ENCODE measurements at places on chromosomes 2 and 18.

- DNase-seq = no peak
Measured at GRCh38 chr2:229712136-229712535, 2.2 kb downstream of the DNER start.

DNA sequence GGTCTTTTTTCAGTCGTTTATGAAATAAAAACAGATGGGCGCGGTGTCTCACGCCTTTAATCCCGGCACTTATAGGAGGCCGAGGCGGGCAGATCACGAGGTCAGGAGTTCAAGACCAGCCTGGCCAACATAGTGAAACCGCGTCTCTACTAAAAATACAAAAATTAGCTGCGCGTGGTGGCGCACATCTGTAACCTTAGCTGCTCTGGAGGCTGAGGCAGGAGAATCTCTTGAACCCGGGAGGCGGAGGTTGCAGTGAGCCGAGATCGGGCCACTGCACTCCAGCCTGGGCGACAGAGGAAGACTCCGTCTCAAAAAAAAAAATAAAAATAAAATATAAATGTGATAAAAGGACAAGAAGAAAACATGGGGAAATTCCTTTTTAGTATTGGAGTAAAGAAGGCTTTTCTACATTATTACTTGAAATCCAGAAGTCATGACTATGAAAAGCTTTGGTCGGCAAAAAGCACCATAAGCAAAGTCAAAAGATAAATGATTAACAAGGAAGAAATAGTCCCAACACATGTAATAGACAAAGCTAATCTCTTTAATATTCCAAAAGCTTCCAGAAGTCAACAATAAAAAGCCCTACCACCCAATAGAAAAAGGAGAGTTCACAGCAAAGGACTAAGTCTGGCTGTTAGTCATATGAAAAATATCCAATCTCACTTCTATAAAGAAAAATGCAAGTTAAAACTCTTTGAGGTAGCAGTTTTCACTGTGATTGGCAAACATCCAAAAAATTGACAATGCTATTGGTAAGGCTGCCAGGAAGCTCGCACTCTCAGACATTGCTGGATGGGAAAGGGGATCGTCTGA, 1.4 kb upstream of the FAM168B start:
- no peak for DNase-seq

DNA sequence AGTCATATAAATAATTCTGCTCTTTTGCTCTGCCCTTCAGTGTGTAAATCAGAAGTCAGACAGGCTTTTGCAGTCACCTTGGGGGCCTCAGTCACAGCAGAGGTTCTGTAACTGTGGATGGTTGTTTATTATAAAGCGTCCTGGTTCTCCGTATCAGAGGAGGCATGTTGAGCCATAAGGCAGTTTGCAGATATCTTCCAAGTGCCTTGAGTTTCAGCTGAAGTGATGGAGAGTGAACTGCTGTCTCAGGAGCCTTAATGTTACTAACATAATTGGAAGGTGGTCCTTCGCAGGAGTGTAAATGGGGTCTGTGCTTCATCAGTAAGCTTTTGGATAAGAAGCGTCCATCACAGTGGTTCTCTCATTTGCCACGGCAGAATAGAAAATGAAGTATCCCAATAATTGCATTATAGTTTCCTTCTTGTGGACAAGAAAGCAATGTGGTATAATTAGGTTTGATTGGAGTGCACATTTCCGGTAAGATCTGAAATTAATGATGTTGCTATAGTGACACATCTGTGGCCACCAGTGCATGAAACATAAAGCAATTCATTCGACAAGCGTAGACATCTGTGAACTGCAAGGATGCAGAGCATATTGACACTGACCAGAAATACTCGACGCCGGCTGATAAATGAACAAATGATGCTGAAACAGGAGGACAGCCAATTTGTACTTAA, 112.5 kb upstream of the NFATC1 start:
- no peak for DNase-seq

DNA sequence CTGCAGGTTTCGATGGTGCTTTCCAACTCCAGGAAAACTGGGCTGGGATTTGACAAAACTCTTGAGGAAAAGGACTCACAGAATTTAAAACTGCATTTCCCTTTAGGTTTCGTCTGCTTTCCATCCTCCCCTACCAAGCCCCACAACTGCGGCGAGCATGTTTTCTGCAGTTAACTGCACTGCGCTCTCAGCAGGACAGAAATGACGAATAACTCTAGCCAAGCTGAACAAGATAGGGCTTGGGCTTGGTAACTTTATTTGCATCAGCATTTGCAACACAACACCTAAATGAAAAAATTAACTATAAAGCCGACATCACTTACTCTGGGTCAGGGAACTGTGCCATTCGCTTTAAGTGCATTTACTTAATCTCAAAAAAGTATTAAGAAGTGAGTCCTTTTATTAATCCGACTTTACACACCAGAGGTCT, 669 bp upstream of the PIKFYVE start:
- no peak for DNase-seq

DNA sequence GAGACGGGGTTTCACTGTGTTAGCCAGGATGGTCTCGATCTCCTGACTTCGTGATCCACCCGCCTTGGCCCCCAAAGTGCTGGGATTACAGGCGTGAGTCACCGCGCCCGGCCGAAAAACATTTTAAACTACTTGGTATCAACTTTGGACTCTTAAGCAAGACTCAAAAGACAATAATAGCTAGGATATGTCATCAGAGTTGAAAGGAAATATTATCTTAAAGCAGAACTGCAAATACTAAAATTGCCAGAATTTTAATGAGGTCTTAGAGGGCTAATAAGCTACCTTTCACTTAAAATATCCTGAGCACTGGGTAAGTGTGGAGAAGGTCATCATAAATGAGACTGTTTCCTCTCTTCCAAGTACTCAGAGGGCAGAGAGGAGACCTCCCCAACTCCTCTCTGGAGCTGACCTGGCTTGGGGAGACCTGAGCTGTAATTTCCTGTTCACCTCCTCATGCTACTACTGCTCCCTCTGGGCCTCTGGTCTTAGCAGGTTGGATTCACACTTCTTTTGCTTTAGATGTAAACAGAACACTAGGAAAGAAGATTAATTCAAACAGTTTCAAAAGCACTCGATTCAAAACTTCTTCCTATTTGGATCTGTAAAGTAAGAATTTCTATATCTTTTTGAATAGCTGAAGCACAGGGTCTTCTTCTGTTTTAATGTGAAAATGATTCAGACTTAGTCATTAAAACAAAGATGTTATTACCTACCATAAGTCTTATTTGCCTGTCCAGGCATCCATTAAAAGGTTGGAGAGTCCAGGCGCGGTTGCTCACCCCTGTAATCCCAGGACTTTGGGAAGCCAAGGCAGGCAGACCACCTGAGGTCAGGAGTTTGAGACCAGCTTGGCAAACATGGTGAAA, 16.5 kb downstream of the CNRIP1 start:
- DNase-seq = no peak

- no peak for DNase-seq
Measured at GRCh38 chr2:70062270-70062669, 25.0 kb upstream of the PCBP1 start.

GRCh38 chr2:199922856-199923255, 11.8 kb downstream of the C2orf69 start:
- no peak for DNase-seq

DNA sequence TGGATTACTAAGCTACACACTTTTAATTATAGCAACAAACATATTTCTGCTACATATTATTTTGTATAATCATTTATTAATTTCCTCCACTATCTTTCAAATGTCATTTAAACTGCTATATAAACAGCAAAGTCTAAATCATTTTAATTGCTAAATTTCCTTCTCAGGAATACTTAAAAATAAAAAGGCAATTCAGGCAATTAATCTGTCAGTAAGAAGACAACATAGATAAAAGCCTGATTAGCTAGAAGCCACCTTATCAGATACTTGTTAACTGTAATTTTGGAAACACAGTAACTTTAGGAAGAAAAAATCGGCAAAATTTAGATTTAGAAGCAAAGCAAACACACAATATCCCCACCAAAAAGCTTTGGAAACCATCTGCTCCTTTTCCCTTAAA, 188.2 kb upstream of the ZNF804A start:
- no peak for DNase-seq

DNA sequence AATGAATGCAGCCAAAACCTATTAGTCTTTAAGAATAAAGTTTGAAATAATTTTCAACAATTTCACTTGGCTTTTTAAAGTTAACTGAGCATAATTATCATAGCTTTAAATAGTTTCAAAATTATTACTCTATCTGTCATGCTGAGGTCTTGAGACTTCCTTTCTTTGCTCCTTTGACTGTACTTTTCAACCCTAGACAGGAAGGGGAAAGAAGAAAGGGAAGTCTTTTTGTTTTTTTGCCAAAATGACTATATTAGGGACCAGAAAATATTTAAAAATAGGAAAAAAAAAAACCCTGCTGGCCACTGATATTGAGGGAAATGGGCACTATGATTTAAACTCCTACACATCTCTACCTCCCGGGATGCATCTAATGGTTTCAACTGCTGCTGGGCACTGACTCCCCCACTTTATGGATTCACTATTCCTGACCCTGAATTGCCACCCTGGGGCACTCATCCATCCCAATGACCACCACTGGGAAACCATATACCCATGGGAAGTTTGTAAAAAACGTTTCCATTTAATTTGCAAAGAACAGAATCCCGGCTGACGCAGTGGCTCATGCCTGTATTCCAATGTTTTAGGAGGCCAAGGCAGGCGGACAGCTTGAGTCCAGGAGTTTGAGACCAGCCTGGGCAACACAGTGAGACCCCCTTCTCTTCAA, 50.5 kb downstream of the GAREM1 start:
- DNase-seq = no peak

DNA sequence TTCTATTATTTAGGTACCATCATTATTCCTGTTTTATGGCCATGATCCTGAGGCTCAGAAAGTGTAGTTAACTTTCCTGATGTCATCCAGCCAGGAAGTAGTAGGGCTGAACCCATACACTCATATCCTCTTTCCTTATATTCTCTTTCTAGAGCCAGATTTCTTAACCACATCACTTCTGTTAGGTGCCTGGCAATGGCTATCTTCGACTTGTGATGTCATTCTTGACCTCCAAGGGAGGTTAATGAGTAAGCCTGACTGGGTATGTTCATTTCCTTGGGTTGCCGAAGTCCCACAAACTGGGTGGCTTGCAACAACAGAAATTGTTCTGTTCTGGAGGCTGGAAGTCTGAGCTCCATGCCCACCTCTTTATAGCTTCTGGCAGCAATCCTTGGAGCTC, 43.4 kb downstream of the ITGB6 start:
- no peak for DNase-seq

DNA sequence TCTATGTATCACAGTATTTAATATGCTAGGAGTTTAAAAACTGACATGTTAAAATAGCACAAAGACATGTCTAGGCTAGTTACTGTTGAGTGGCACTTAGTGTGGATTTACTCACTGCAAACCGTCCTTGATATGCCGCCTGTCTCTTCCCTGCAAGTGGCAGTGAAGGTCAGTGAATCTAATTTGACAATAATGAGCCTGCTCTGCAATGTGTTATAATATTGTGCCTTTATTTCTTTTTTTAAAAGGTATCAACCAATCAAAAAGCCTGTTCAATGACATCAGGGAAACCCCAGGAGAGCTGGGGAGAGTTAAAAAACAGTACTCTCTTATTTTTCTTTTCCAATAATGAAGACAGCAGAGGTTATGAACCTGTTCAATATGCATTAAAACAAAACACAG, 384.1 kb downstream of the ERBB4 start:
- no peak for DNase-seq

DNA sequence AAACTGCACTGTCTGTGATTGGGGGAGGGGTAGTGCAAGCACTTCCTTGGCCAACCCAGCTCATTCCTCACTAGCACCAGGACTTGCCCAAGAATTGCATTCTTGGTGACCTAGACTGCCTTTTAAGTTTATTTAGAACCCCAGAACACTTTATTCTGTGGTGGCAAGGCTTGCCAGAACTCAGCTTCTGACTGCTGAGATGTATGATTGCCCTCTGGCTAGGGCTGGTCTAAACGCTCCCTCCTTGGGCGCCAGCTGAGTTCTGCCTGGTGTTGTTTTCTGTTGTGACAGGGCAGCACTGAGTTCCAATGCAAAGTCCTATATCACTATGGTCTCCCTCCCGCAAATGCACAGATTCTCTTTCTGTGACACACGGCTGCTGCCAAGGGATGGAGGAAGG, 247.7 kb downstream of the ZNF385B start:
- no peak for DNase-seq

- DNase-seq = no peak
Measured at GRCh38 chr2:199219551-199219950, 238.2 kb downstream of the SATB2 start.

- DNase-seq = no peak
Measured at GRCh38 chr2:67289921-67290371, 107.2 kb upstream of the ETAA1 start.

DNA sequence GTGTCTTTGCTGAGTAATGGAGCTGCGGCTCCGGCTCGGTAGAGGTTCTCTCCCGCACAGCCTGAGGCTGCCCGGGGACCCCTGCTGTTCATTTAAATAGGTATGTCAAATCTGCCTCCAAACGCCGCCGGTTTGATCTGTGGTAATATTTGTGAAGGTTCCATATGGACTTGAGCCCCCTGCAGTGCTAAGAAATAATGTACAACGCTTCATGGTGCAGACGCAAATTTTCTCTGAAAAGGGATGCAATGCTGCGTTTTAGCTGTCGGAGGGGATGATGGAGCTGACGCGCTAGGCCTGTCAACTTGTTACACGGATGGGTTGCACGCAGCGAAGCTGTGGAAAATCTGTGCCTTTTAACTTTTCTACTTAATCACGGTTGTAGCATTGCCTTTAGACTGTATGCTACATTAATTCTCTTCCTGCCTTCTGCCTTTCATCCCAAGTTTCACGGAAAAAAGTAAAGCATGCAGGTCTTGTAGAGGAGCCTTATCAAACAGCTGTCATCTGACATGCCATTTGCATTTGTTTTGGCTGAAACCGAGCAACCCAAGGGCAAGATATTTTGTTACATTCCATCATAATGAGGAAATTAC, 43.2 kb downstream of the MRPS9 start:
- DNase-seq = no peak

DNA sequence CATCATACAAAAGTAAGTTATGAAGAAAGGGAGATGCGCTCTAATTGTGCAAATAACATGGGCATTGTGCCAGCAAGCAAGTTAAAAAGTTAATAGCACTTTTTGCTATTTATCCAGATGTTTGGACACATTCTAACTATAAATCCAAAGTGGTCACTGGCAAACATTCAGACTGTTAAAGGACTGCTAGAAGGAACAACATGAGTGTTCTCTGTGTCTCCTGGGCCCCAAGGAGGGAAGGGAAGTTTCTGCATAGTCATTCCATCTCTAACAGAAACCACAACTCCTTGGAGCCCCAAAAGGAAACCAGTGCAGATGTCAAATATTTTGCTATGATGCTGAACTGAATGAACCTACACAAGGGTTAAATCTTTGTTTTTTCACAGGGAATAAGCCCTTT, 213.3 kb upstream of the HNRNPA3 start:
- no peak for DNase-seq

DNA sequence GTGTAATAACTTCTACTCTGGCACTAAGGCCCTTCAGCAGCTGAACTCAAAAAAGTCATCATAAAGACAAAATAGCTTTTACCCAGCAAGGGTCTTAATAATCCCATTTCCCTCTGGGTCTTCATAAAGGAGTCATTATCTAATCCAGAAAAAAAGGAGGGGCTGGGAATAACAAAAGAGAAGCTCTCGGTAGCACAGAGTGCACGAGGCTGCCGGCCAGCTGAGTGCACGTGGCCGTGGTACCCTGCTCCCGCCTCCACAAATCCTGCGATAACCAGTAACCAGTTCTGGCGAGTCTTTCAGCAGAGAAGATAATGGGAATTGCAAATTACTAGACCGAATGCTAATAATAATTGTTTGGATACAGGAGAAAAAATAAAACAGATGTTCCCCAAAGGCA, 7.5 kb downstream of the NRP2 start:
- no peak for DNase-seq

GRCh38 chr2:167198009-167198408, 309.7 kb downstream of the XIRP2 start:
- DNase-seq = no peak

GRCh38 chr2:1253629-1254028, 159.6 kb upstream of the TPO start:
- no peak for DNase-seq
